ENCODE measurements at places on chromosomes 2 and 18.

DNA sequence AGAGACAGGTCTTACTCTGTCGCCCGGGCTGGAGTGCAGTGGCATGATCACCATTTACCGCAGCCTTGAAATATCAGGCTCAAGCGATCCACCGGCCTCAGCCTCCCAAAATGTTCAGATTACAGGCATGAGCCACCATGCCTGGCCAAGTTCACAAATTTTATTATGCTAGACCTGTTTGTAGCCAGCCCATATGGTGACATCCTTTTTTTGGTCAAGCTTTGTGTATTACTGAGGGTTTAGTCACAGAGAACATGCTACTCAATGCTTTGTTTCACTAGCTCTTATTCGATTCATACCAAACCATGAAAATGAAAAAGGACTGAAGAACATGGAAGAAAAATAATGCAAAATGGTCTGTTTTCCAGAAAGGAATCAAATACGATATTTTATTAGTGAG, 41.4 kb downstream of the DGKD start:
- DNase-seq, result no peak

DNA sequence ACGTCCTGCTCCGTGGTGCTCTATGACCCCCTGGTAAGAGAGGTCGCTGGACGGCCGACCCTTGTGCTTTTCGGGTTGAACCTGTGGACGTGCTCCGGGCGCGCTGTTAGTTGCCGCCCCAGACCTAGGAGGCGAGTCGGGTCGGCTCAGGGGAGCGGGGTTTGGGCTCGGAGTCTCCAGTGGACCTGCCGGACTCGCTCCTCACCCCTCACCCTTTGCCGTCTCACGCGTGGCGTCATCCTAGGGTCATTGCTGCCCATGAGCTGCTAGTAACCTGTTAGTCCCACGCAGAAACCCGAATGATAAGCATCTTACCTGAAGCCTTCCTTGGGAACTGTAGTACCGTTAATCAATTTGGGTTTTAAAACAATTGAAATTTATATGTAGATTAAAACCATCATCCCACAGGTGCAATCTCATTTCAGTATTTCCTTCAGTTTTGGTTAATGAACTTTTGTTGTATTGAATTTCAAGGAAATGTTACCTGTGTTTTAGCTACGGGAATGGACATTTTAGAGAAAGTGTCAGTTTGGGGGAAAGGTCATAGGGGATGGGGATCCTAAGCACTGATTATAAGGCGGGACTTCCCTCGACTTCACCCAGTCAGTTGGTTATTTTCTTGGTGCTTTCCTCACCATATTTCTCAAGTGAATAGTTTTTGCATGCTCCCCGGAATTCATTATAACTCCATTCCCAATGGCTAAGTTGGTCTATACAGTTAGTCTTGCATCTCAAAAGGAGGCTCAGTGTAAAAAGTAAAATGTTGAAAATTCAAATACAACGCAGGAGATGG, 536 bp downstream of the ELP2 start:
- DNase-seq, result no peak

GRCh38 chr2:26422947-26423629, 21.4 kb downstream of the DRC1 start:
- no peak for DNase-seq

DNA sequence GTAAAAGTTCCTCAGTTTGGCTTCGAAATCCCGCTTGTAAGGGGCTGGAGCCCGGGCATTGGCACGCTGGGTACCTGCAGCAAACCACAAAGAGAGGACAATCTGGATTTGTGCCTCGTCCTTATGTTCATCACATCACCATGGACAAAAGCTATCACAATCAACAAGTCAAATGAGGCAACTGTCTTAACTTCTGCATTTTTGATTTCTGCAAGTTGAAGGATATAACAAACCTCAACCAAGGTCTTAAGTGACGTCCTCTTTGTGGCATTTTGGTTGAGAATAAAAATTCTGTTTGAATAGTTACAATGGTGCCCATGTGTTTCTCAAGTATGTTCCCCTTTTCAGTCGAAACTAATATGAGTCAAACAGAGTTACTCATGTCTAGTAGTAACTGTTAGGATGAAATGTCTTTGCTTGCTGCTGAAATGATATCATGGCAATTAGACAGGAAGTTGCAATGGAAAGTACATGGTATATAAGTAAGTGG, 70.8 kb upstream of the STK17B start:
- DNase-seq, result peak; percentile 93

- DNase-seq, result no peak
These were observed 457.2 kb upstream of the TRIB2 start for GRCh38 chr2:12259493-12259892.

GRCh38 chr2:182393270-182393760, 33.5 kb downstream of the PDE1A start:
- no peak for DNase-seq

GRCh38 chr2:159585622-159586021, 30.7 kb downstream of the BAZ2B start:
- DNase-seq, result no peak

DNA sequence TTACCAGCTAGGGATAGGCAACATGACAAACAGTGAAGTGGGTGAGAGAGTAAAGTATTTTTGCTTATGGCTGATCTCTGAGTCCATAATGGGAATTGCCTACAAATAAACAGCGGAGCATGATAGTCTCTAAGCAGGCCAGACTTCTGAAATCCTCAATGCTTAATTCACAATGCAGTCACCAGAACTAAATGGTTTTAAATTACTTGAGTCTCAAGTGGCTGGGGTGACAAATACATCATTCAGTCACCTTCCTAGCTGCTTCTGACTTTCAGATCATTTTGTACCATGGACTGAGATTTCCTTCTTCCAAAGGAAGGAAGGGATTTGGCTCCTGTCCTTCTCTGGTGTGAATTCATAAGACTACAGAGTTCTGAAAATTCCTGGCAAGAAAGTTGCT, 82.8 kb upstream of the RMP24 start:
- no peak for DNase-seq

DNA sequence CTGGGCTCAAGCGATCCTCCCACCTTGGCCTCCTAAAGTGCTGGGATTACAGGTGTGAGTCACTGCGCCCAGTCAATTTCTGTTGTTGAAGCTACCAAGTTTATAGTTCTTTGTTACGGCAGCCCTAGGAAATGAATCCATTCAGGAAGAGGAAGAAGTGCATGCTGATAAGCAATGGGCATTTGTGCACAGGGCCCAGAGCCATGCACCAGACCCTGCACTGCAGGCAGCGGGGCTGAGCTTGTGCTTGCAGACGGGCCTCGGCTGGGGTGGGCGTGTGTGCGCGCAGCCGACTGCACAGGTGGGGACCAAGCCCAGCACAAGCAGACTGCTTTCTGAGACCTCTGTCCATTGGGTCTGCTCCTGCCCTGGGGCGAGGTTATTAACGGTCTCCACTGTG, 144.6 kb downstream of the CABLES1 start:
- DNase-seq, result no peak

DNA sequence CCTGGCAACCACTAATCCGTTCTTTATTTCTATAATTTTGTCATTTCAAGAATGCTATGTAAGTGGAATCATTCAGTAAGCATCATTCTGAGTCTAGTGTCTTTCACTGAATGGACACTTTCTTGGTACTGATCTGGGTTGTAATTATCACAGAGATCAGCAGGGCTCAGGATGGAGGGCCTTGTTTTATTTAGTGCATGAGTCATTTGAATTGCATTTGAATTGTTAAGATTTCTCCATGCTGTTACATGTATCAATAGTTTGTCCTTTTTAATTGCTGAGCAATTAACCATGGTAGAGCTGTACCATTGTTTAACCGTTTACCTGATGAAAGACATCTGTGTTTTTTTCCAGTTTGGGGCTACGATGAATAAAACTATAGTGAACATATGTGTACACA, 256.4 kb downstream of the THSD7B start:
- DNase-seq, result no peak
